ENCODE measurements at places on chromosomes 7 and 10. TPM values are rescaled to one million over a fixed set of nuclear protein-coding genes. Genes with fewer than 3 reads are reported as not detected.
A peak's percentile ranks its signal among the peaks of the same experiment; 100 is the strongest.

HECW1 gene
- total RNA-seq = not detected

ZNF804B gene
- not detected for total RNA-seq

- H3K27ac ChIP-seq = peak overlapping the region; percentile 12
- peaks cover 22% of the 10 kb centered on the region for H3K36me3 ChIP-seq
- peaks cover 11% of the 10 kb centered on the region for H3K4me1 ChIP-seq
- H3K4me3 ChIP-seq = no peak overlapping the region
Measured at GRCh38 chr7:107180378-107180777, 11.6 kb downstream of the HBP1 start.

DNA sequence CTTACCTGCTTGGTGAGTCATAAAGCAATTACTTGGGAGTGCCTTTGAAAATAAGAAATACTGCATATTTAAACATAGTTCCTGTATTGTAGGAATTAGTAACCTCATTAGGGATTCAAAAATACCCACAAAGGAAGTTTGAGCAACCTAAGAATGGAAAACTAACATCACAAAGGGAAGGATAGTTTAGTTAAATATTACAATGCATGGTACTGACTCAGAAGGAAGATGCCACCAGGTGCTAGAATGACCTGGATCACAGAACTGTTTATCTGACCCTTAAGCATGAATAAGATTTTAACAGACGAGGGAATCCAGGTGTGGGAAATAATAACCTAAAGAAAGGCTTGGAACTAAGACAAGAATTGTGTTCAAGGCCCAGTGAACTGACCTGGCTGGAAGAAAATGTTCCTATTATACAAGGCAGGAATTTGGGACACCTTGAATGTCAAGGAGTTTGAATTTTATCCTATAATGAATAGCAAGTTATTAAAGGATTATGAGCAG is 106.4 kb downstream of the GSAP start:
- H3K4me3 ChIP-seq = no peak overlapping the region
- H3K27me3 ChIP-seq = no peaks in the 10 kb centered on the region
- no peak overlapping the region for H3K27ac ChIP-seq
- DNase-seq = no peak
- peaks cover 7% of the 10 kb centered on the region for H3K36me3 ChIP-seq

DNA sequence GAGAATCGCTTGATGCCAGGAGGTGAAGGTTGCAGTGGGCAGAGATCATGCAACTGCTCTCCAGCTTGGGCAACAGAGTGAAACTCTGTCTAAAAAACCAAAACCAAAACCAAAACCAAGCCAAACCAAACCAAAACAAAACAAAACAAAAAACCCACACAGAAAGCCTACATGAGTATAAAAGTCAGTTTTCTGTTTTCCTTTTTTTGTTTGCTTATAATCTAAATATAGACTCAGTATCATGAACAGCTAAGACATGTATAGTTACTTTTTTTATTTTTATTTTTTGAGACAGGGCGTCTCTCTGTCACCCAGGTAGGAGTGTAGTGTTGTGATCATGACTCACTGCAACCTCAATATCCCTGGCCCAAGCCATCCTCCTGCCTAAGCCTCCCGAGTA is 16.8 kb upstream of the MTPN start:
- peaks cover 2% of the 10 kb centered on the region for H3K36me3 ChIP-seq
- peaks cover 3% of the 10 kb centered on the region for H3K27me3 ChIP-seq
- no peak for DNase-seq
- H3K4me3 ChIP-seq = no peak overlapping the region

DNA sequence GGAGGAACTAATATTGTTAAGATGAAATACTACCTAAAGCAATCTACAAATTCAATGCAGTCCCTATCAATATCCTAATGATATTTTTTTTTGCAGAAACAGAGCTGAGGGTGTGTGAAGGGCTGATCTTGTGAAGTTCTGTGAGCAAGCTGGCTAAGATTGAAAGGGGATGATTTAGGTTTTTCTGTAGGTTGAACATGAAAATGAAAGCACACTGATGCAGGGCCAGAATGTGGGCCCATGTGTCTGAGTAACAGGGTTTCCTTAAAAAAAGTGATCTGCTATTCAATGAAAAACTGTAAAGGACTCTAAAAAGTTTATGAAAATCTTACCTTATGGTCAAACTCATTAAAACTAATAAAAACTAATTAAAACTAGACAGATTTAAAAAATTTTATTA is 47.4 kb downstream of the GRB10 start:
- DNase-seq = no peak
- no peak overlapping the region for H3K4me3 ChIP-seq
- peak overlapping the region; percentile 3 for H3K27ac ChIP-seq

DNA sequence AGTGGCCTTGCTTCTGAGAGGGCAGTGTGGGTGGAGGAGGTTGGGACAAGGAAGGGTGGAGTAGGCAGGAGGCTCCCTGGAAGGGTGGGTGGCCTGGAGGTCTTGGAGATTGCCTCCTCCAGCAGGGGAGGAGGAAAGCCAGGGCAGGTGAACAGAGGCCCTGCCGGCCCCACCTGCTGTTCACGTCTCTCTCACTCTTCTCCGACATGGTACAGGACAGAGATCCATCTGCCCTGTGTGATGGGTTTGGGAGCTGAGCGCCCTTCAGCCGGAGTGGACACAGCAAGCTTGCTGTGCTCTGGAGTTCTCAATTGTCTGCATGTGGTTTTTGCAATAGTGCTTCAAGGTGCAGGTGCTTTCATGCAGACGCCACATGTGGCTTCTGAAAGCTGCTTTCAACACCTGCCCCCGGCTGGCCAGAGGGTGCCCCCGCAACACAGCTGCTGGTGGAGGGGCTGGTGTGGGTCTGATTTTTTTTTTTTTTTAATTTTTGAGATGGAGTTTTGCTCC is 82.8 kb upstream of the GNA12 start:
- no peak overlapping the region for H3K4me3 ChIP-seq
- H3K4me1 ChIP-seq = no peaks in the 10 kb centered on the region
- DNase-seq = no peak

GRCh38 chr10:45235798-45236220 is 79.6 kb downstream of the OR13A1 start:
- peaks cover 25% of the 10 kb centered on the region for H3K4me1 ChIP-seq
- H3K36me3 ChIP-seq = no peaks in the 10 kb centered on the region
- no peak for DNase-seq
- no peak overlapping the region for H3K4me3 ChIP-seq

- no peak for DNase-seq
- H3K27me3 ChIP-seq = peaks cover 4% of the 10 kb centered on the region
- no peak overlapping the region for H3K4me3 ChIP-seq
- H3K36me3 ChIP-seq = peaks cover 6% of the 10 kb centered on the region
- no peak overlapping the region for H3K27ac ChIP-seq
Measured at GRCh38 chr7:946256-946996, 8.1 kb downstream of the ADAP1 start.

Measured in activated CD8-positive, alpha-beta T cell treated with anti-CD3 and anti-CD28 coated beads, Interleukin-2, amount 10 ng/mL, durations not matched to agents 7 days and 5 days (primary cell).